T-cell (primary cell): ENCODE measurements at places on chromosomes 1 and 21. TPM values are rescaled to one million over a fixed set of nuclear protein-coding genes. Genes with fewer than 3 reads are reported as not detected.

Gene OR2G3
- not detected for total RNA-seq

Gene PRDM15
- 21.7 TPM for total RNA-seq

Gene TCHHL1
- not detected for total RNA-seq

Gene TRIM45
- total RNA-seq = 0.26 TPM

Gene CAPN8
- 0.56 TPM for total RNA-seq

Gene FMO3
- total RNA-seq = not detected

Gene GJA5
- not detected for total RNA-seq

Gene CFHR5
- total RNA-seq = not detected

Gene SH2D5
- total RNA-seq = 0.13 TPM

Gene ZNF687
- total RNA-seq = 27.7 TPM
